Panc1 (cell line): ENCODE measurements at places on chromosomes 7 and 10. TPM values are rescaled to one million over a fixed set of nuclear protein-coding genes. Genes with fewer than 3 reads are reported as not detected.

The SKAP2 gene
- total RNA-seq: 66.8 TPM

The SVOPL gene
- total RNA-seq: not detected

The CYP26C1 gene
- total RNA-seq: 1.1 TPM

The MRLN gene
- not detected for total RNA-seq

The HHEX gene
- 10.1 TPM for total RNA-seq

The FGF8 gene
- 0.39 TPM for total RNA-seq

The SPDYE9 gene
- not detected for total RNA-seq

The TAS2R41 gene
- not detected for total RNA-seq

- no peak for DNase-seq
These were observed 366.1 kb upstream of the BMPER start for GRCh38 chr7:33539198-33539597.

- DNase-seq: no peak
These were observed 66.8 kb downstream of the PCGF5 start for GRCh38 chr10:91287276-91287675.

- no peak for DNase-seq
These were observed 271.6 kb downstream of the CCDC3 start for GRCh38 chr10:12729885-12730284.

GRCh38 chr10:66651308-66652082 lies 274.3 kb upstream of the LRRTM3 start:
- no peak for DNase-seq

DNA sequence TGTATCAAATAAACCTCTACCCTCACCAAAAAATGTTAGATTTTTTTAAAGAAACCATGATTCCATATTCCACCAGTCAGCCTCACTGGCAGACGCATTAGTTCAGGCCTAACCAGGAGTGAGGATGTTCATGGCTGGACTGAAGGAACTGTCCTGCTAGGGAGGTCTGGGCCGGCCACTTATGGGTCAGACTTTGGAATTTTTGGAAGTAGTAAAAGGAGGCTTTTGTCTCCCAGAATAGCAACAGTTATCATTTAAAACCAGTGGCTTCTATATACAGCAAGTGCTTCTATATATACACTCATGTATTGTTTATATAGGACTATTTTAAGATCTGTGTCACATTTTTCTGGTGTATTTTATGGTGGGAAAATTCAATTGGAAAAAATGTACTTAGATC lies 120.5 kb downstream of the CNNM2 start:
- no peak for DNase-seq

- DNase-seq: no peak
These were observed at the start of gene INPP5A for GRCh38 chr10:132537684-132538001. INPP5A (plus strand) TSS chr10:132537787; CDS start chr10:132538097, 310 bp downstream.

DNA sequence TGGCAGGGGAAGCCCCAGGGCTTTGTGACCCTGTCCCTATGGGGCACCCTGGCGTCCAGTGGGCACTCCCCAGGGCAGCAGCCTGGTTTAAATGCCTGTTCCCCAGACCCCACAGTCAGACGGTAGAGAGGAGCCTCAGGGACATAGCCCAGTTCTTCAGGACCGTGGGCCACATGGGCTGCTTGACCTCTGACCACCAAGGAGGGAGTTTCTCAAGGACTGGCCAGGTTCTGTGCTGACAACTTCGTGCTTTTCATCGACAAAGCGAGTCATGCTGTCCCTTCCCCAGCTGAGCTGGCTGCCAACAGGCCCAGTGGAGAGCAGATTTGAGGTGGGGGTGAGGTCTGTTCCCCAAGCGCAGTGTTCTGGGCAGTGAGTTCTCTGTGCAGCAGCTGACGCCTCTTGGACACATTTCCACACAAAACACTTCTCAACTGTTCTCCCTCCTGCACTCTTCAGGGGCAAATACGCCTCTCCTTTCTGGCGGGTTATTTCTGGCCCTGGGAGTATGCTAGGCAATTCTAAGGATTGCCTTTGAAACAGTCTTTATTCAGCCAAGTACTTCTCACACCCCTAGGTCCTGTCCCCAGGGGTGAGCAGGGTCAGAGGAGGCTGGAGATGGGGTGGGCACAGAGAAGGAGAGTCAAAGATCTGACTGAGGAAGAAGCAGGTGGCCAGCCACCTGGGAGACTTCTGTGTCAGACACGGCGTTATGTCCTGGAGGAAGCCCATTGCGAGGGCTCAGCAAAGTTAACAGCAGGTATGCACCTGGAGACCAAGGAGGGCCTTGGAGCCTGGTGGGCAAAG lies 57.3 kb upstream of the CAMK2B start:
- no peak for DNase-seq

GRCh38 chr7:99562114-99562784 lies 3.8 kb downstream of the ZNF655 start:
- no peak for DNase-seq

DNA sequence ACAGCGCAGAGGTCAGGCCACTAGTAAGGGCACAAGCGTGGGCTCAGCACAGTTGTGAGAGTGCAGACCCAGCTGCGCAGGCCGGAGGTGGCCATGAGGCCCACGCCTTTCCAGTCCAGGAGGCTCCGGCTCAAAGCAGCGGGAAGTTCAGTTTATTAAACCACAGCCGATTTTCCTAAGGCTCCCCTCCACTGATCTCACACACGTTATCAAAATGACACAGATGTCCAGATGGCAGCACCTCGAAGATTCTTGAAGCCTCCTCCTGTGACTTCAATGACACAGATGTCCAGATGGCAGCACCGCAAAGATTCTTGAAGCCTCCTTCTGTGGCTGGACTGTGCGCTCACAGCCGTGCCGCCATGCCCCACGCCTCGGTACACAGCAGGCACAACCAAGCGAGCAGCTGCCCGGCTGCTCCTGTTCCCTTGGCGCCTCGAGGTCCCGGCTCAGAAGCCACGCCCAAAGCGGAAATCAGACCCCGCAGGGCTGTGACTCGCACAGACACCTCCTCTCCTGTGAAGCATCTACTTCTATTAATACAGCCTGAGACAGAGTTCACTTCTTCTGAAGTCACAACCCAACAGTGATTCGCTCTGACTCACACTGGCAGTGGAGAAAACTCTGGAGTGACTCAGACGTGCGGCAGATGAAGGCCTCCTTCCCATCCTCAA lies 122.7 kb downstream of the MAD1L1 start:
- DNase-seq: peak; percentile 93

- no peak for DNase-seq
These were observed 44.3 kb downstream of the INSYN2A start for GRCh38 chr10:127151981-127152699.

DNA sequence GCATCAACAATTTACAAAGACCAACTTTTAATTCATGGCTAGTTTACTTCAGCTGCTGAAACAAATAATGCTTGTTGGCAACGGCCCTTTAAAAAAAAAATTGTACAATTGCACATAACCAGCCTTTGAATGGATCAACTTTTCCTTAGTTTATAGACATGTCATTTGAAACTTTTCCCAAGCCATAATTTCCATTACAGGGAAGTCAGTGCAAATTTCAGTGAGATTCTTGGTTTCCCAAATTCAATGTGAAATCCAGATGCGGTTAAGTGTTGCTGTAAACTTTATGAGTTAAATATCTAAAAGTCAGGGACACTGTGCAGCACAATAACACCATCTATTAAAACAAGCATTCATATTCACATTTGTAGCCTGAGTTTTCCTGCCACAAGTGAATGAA lies 182.2 kb downstream of the JAZF1 start:
- DNase-seq: no peak

GRCh38 chr7:148147438-148147837 lies 443.1 kb upstream of the C7orf33 start:
- DNase-seq: no peak

DNA sequence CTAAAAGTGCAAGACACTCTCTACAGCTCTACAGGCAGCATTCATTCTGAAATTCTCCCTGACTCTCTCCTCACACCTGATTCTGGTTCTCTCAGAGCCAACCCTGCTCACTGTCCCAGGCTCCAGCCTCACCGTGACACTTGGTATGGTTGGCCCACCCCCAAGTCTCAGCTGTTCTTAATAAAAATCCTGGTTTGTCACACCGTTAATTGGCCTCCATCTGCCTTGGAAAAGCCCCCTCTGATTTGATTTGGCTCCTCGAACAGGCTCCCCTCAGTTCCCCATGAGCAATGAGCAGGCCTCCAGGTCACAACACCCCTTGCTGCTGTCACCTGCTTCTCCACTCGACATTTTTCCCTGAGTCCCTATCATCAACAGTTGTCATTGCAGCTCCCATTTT lies 507.3 kb upstream of the AUTS2 start:
- DNase-seq: no peak

- DNase-seq: no peak
These were observed 44.7 kb downstream of the IMMP2L start for GRCh38 chr7:111517549-111517951.

- DNase-seq: no peak
These were observed 109.4 kb downstream of the TRIM24 start for GRCh38 chr7:138569418-138569817.

GRCh38 chr7:130492523-130493274 lies 814 bp downstream of the MEST start:
- DNase-seq: no peak

- no peak for DNase-seq
These were observed 446.5 kb downstream of the INHBA start for GRCh38 chr7:41256186-41256945.

GRCh38 chr7:134949171-134949570 lies 37.1 kb upstream of the AGBL3 start:
- no peak for DNase-seq

DNA sequence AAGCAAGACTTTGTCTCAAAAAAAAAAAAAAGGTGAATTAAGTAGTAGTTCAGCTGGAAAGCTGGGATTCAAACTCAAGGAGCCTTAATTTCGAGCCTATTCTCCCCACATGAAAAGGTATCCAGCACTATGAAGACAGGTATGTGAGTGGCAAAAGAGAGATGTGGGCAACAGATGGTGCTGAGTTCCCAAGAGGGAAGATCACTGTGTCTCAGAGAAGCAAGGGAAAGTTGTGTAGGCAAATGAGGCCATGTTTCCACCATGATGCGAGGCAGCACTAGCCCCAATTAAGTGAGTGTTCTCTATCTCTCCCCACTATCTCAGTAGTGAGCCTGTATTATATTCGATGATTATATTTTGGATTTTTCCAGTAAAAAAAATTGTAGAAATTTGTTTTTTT lies 19.8 kb upstream of the ST7 start:
- DNase-seq: no peak

DNA sequence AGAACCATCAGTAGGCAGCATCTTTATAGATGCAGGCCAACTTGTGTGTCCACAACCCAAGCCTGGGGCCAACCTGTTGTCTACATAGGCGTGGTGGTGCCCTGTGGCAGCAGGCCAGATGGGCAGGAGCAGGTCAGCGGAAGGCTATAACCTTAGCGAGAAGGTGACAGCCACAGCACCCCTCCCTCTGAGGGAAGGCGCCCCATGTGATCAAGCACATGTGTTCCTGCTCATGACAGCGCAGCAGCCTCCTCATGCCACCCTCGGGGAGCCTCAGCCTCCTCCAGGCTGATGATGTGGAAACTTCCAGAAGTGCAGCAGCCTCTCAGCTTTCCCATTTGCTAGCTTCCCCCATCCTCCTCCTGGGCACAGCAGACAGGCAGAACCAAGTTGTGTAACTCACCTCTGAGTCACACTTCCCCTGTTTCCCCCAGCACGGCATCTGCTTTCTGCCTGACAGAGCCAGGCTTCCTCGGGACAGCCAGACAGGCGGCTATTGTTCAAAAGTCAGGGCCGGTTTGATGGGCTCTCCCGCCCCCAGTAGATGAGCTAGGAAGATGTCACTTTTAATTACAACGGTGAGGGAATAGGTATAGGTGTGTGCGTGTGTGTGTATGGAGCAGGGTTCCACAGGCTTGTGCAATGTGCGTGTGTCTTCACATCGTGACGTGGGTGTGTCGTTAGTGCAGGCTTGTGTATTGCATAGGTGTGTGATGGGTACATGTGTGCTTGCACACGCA lies 312.0 kb upstream of the ZMIZ1 start:
- DNase-seq: peak; percentile 75

DNA sequence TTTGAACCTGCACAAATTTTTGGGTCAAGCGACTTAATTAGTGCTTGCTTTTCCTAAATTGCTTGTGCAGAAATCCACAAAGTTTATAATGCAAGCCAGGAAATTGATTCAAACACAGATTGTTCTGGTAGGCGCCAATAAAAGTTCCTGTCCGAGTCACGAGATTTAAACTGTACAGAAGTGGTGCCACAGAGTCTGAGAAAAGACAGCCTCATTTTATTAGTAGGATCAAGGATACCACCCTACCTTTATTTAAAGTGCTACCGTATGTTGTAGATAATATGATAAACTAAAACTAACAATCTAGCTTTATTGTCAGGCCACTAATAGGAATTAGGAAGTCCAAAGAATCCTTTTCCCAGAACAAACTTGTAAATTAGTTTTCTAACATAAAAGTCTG lies 696.7 kb downstream of the TNS3 start:
- DNase-seq: no peak

DNA sequence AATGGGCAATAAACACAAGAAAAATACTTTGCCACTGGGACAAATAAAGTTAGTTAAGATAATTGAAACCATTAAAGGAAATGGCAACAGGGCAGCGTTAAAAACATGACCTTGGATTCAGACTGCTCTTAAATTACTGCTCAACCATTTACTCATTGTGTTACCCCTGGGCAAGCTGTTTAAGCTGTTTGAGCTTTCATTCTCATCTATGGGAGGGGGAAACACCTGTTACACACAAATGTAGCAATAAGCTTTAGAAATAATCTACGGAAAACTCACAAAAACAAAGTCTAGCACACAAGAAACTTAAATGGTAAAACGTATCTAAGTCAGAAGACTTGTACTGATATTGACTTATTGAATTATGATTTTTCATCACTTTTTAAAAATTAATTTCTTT lies 137.1 kb downstream of the KMT2E start:
- DNase-seq: no peak

GRCh38 chr7:47488969-47489342 lies 93.0 kb downstream of the TNS3 start:
- no peak for DNase-seq

DNA sequence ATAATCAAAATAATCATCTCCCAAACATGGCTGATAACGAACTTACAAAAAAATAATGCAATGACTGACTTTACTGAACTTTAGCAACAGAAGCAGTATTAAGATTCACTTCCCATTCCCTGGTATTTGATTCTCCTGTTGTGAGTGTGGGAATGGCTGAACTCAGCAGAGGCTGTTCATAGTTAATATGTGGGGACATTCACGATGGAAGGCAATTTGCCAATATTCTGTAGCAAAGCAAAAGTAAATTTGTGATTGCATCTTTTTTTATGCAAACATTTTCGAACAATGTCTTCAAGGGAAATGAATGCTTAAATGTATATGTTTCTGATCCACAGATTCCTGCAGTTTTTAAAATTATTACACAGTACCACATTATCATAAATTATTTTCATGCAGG lies 431.7 kb upstream of the KLF6 start:
- DNase-seq: no peak

DNA sequence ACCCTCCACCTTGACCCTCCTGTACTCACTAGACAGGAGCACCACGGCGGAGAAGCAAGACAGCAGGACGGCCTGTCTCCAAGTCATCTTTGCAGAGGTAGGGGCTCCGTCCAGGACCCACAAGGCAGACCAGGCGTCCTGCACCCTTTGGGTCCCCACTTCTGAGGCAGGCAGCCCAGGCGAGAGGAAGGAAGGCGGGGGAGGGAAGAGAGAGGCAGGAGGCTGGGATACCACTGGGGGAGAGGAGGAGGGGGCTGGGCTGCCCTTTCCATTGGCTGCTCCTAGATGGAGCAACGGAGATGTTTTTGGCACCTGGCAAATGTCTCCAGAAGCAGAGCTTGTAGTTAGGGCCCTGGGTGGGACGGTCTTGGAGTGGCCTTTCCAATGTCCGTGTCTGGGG lies at the start of gene UCMA:
Gene UCMA (minus strand): TSS at position 203 of the 400 bp plus-strand sequence. CDS start 116 bp downstream, at position 87.
- DNase-seq: no peak
